Suprapubic skin (tissue), 4 donors: ENCODE measurements at places on chromosomes 12 and 14.
A peak's percentile ranks its signal among the peaks of the same experiment; 100 is the strongest.

DNA sequence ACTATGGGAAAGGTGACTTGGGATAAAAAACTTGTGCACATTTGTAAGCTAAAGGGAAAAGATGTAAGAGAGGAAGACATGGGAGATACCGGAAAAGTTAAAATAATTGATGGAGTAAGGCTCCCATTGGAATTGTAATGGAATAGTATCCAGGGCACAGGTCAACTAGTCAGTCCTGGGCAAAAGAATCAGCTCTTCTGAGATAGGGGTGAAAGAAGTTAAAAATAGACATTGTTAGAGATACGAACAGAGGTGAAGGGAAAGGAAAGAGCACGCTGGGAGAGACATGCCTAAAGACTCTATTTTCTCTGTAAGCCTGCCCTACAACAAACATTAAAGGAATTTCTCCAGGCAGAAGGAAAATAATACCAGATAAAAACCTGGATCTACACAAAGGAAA is 101.6 kb downstream of the SLC41A2 start:
- H3K36me3 ChIP-seq = no peaks in the 10 kb centered on the region
- no peak overlapping the region for H3K4me3 ChIP-seq
- H3K27ac ChIP-seq = no peak overlapping the region
- DNase-seq = no peak

DNA sequence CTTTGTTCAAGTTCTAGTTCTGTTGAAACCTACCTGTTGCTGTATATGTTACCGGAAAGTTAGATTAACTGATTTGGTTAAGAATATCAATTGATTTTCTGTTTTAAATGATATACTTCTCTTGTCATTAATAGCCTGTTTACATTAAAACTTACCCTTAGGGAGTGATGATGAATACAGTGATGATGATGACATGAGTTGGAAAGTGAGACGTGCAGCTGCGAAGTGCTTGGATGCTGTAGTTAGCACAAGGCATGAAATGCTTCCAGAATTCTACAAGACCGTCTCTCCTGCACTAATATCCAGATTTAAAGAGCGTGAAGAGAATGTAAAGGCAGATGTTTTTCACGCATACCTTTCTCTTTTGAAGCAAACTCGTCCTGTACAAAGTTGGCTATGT is 33.0 kb downstream of the CAND1 start:
- no peaks in the 10 kb centered on the region for H3K27me3 ChIP-seq
- no peak overlapping the region for H3K27ac ChIP-seq
- DNase-seq = no peak
- H3K4me3 ChIP-seq = no peak overlapping the region

- peak overlapping the region; percentile 72 for H3K4me3 ChIP-seq
- H3K27me3 ChIP-seq = peaks cover 16% of the 10 kb centered on the region
- H3K4me1 ChIP-seq = peaks cover 29% of the 10 kb centered on the region
- no peaks in the 10 kb centered on the region for H3K36me3 ChIP-seq
- DNase-seq = no peak
- peak overlapping the region; percentile 76 for H3K27ac ChIP-seq
These were observed 1.3 kb downstream of the TEAD4 start for GRCh38 chr12:2960390-2960956.

- no peak overlapping the region for H3K4me3 ChIP-seq
- no peaks in the 10 kb centered on the region for H3K4me1 ChIP-seq
- no peaks in the 10 kb centered on the region for H3K27me3 ChIP-seq
- H3K27ac ChIP-seq = no peak overlapping the region
- DNase-seq = no peak
These were observed 343.4 kb downstream of the GXYLT1 start for GRCh38 chr12:41801261-41801660.
